ENCODE measurements at places on chromosomes 6 and 20.

GRCh38 chr20:6045566-6045965 is 8.3 kb downstream of the LRRN4 start:
- no peak overlapping the region for H3K4me3 ChIP-seq
- DNase-seq: no peak
- H3K27ac ChIP-seq: no peak overlapping the region
- H3K36me3 ChIP-seq: peaks cover 7% of the 10 kb centered on the region

- peaks cover 41% of the 10 kb centered on the region for H3K4me1 ChIP-seq
- no peaks in the 10 kb centered on the region for H3K27me3 ChIP-seq
- no peaks in the 10 kb centered on the region for H3K36me3 ChIP-seq
- DNase-seq: peak; percentile 16
Observed at GRCh38 chr6:137743493-137743892, 123.6 kb upstream of the TNFAIP3 start.

- H3K27me3 ChIP-seq: no peaks in the 10 kb centered on the region
- no peak overlapping the region for H3K27ac ChIP-seq
- no peaks in the 10 kb centered on the region for H3K36me3 ChIP-seq
Observed at GRCh38 chr20:36849333-36850065, 26.4 kb upstream of the TLDC2 start.

- H3K36me3 ChIP-seq: no peaks in the 10 kb centered on the region
- no peak overlapping the region for H3K4me3 ChIP-seq
- no peak overlapping the region for H3K27ac ChIP-seq
- no peaks in the 10 kb centered on the region for H3K4me1 ChIP-seq
Observed at GRCh38 chr6:39806278-39806677, 14.1 kb downstream of the DAAM2 start.

DNA sequence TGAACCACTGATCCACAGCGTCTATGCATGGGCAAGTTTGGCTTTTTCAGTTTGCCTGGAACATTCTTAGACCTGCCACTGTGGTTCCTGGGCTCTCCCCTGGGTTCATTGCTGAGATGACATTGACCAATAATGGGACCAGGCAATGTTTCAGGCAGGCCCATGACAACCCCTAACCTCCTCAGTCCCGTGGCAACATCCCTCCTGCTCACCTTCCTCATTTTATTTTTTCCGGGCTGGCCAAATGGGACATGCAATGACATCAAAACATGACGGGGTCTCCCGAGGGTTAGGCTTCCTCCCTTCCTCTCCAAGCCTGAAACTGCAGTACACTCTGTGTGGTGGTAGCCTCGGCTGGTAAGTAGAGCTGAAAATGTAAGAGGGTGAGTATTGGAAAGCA is 234.0 kb upstream of the RREB1 start:
- H3K4me1 ChIP-seq: peaks cover 3% of the 10 kb centered on the region
- DNase-seq: no peak
- H3K27me3 ChIP-seq: peaks cover 8% of the 10 kb centered on the region
- H3K27ac ChIP-seq: no peak overlapping the region
- no peak overlapping the region for H3K4me3 ChIP-seq

DNA sequence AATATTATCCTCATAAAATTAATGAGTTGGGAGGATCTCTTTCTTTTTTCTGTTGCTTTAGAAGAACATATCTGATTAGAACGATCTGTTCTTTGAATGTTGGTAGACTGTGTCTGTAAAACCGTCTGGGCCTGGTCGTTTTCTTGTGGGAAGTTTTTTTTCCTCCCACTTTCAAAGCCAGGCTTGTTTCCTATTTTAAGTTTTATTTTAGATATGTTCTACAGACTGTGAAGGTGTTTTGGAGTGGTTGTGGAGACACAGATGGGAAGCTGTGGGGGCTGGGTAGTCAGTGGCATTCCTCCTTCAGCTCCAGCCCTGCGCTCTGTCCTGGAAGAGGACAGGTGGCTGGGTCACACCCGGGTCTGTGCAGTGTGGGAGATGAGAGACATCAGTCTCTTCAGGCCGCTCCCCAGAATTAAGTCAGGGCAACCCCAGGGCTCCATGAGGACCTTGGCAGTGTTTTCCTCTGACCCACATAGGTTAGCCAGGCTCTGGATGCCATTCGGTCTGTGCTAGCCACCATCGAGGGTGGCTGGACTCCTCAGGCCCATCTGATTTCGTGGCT is 92.0 kb upstream of the SCP2D1 start:
- H3K4me3 ChIP-seq: no peak overlapping the region
- peaks cover 2% of the 10 kb centered on the region for H3K4me1 ChIP-seq
- H3K27ac ChIP-seq: no peak overlapping the region

- H3K27ac ChIP-seq: peak overlapping the region; percentile 67
- DNase-seq: no peak
- peaks cover 31% of the 10 kb centered on the region for H3K4me1 ChIP-seq
- peaks cover 68% of the 10 kb centered on the region for H3K27me3 ChIP-seq
Observed at GRCh38 chr6:30102414-30102969, 10.4 kb downstream of the TRIM31 start.

- peaks cover 16% of the 10 kb centered on the region for H3K27me3 ChIP-seq
- H3K27ac ChIP-seq: no peak overlapping the region
- DNase-seq: no peak
- H3K4me1 ChIP-seq: peaks cover 2% of the 10 kb centered on the region
- no peaks in the 10 kb centered on the region for H3K36me3 ChIP-seq
Observed at GRCh38 chr20:9070304-9070703, 1.4 kb downstream of the PLCB4 start.

GRCh38 chr20:6123649-6124014 is 802 bp upstream of the FERMT1 start:
- H3K36me3 ChIP-seq: no peaks in the 10 kb centered on the region
- H3K4me3 ChIP-seq: peak overlapping the region; percentile 61
- H3K27me3 ChIP-seq: peaks cover 36% of the 10 kb centered on the region
- H3K27ac ChIP-seq: no peak overlapping the region
- H3K4me1 ChIP-seq: peaks cover 9% of the 10 kb centered on the region

- H3K27me3 ChIP-seq: peaks cover 6% of the 10 kb centered on the region
- peaks cover 5% of the 10 kb centered on the region for H3K4me1 ChIP-seq
- no peak for DNase-seq
- no peaks in the 10 kb centered on the region for H3K36me3 ChIP-seq
- no peak overlapping the region for H3K27ac ChIP-seq
Observed at GRCh38 chr6:14838133-14838583, 407.7 kb upstream of the JARID2 start.

DNA sequence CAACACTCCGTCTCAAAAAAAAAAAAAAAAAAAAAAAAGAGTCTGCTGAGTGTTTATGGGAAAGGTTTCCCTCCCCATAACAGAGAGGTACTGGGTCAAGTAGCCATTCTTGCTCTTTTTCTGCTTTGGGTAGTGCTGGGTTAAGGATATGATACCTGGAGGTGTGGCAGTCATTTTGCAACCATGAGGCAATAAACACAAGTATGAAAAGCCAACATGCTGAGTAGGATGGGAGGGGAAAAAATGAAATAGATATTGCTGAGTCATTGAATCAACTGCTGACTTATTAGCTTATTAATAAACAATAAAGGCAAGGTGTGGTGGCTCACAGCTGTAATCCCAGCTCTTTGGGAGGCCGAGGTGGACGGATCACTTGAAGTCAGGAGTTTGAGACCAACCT is 2.3 kb upstream of the TOMM34 start:
- peaks cover 61% of the 10 kb centered on the region for H3K4me1 ChIP-seq
- H3K4me3 ChIP-seq: no peak overlapping the region
- H3K27ac ChIP-seq: no peak overlapping the region
- no peaks in the 10 kb centered on the region for H3K27me3 ChIP-seq
- peaks cover 31% of the 10 kb centered on the region for H3K36me3 ChIP-seq

DNA sequence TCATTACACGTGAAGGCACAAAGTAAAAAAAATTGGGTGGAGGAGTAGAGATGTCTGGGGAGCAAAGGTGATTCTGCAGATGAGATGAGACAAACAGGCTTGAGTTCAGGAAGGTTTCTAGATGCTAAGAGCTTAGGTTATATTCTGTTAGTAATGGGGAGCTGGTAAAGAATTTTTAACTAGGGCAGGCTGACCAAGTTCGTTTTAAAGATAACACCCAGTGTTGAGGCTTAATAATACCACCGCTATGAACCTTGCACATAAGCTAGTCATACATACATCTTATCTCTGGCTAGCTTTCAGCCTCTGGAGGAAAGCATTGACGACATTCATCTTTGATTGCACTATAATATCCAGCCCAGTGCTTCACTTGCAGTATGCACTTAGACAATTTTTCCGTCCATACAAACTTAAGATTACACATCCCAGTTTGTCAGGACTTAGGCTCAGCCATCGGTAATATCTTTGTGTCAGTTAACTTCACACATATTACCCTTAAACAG is 12.1 kb downstream of the NHSL1 start:
- H3K4me1 ChIP-seq: no peaks in the 10 kb centered on the region
- no peak for DNase-seq
- no peaks in the 10 kb centered on the region for H3K36me3 ChIP-seq
- H3K27me3 ChIP-seq: peaks cover 23% of the 10 kb centered on the region

DNA sequence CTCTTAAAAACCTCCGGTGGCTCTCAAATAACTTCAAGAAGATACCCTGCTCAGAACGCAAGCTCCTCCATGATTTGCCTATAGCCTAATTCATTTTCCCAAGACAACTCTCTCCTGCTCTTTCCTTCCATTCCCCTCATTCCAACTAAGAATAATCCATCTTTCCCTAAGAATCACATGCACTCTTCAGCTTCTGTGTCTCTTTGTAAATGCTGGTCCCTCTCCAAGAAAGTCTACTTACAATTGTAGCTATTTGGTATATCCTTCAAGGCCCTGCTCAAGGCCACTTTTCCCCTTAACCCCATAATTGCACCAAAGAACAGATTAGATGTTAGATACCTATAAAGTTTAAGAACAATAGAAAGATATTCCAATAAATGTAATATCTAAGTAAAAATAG is 7.4 kb upstream of the HEY2 start:
- H3K36me3 ChIP-seq: peaks cover 4% of the 10 kb centered on the region
- no peak overlapping the region for H3K4me3 ChIP-seq
- DNase-seq: no peak

DNA sequence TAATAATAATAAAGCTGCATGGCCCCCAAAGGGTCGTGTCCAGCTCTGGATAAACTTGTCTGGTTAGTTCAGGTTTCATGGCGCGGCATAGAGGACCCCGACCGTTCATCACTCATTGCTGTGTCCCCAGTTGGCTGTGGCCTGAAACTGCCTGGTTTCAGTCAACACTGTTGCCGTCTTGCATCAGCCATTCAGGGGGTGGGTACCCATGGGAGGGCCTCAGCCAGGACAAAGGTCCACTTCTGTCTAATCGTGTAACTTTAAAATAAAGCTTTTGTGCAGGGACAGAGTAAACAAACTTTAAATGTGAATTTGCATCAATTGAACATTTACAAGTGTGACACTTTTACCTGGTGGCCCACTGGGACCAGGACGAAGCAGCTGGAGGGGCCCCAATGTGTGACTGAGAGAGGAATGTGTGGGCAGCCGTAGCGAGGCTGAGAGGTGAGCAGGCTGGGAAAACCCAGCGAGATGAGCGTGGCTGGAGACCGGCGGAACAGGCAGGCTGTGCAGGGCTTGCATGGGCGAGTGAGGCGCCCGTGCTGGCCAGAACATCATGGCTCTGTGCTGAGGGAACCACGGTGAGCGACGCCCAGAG is 22.3 kb upstream of the UNC93A start:
- no peaks in the 10 kb centered on the region for H3K4me1 ChIP-seq
- H3K4me3 ChIP-seq: no peak overlapping the region
- no peak for DNase-seq
- H3K27ac ChIP-seq: no peak overlapping the region

- H3K36me3 ChIP-seq: peaks cover 18% of the 10 kb centered on the region
- no peaks in the 10 kb centered on the region for H3K4me1 ChIP-seq
- DNase-seq: no peak
- H3K27me3 ChIP-seq: no peaks in the 10 kb centered on the region
- H3K4me3 ChIP-seq: no peak overlapping the region
Observed at GRCh38 chr20:13819885-13820645, 35.2 kb downstream of the NDUFAF5 start.

- DNase-seq: no peak
- peaks cover 1% of the 10 kb centered on the region for H3K36me3 ChIP-seq
- H3K27ac ChIP-seq: no peak overlapping the region
- no peak overlapping the region for H3K4me3 ChIP-seq
- peaks cover 10% of the 10 kb centered on the region for H3K27me3 ChIP-seq
Observed at GRCh38 chr6:139640448-139640847, 266.0 kb upstream of the CITED2 start.

GRCh38 chr6:30234356-30234755 is 21.1 kb upstream of the TRIM26 start:
- no peak overlapping the region for H3K27ac ChIP-seq
- no peak for DNase-seq
- H3K4me3 ChIP-seq: no peak overlapping the region
- peaks cover 47% of the 10 kb centered on the region for H3K27me3 ChIP-seq

DNA sequence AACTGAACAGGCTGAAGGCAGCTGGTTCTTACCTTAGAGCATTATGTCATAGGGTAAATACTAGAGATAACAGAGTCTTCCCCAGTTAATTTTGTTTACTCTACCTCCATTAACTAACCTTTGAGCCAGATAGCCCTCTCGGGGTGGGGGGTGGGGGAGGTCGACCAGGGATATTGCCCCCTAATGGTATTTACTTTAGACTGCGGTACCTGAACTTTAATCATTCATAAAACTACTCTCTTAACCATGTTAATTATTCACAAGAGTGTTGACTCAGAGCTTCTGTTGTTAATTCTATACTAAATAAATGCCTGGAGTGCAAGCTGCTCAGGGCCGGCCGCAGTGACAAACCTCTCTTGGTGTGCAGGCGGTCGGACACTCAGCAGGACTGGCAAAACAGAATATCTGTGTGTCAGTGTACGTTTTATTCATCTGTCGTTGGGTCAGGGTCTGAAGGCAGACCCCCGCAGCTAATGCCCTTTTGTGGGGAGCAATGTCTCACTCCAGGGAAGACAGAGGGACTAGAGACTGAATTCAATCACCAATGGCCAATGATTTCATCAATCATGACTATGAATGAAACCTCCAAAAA is 152.4 kb upstream of the COL21A1 start:
- no peaks in the 10 kb centered on the region for H3K36me3 ChIP-seq
- no peak overlapping the region for H3K27ac ChIP-seq
- peaks cover 4% of the 10 kb centered on the region for H3K27me3 ChIP-seq
- no peak overlapping the region for H3K4me3 ChIP-seq
- no peaks in the 10 kb centered on the region for H3K4me1 ChIP-seq

DNA sequence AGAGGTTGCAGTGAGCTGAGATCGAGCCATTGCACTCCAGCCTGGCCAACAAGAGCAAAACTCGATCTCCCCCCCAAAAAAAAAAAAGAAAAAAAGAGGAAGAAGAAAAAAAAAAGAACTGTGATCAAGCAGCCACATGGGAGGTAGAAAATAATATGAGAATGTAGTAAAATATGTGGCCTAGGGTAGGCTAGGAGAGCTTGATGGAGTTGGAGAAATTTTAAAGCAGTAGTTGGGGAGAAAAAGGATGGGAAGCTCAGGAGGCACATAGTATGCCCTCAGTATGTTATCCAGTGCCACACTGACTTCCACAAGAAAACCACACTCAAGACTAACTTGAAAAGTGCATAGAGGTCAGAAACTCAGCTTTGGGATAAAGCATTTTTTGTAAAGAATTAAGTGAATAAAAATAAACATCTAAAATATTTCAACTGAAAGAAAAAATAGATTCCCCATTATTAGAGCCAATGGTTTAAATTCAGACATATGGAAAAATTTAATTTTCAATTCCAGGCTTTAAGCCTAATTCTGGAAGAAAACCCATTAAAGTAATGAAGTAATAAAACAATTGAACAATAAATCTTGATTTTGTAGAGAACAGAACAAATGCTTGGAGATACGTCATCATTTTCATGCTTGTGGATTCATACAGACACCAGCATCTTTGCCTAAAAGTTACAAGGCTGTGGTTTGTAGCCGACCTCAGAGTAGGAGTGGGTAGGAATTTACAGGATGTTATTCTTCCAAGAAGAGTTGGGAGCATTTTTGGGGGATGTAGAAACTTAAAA is 34.7 kb downstream of the PLEKHG1 start:
- peaks cover 30% of the 10 kb centered on the region for H3K27me3 ChIP-seq
- H3K4me1 ChIP-seq: peaks cover 3% of the 10 kb centered on the region
- no peaks in the 10 kb centered on the region for H3K36me3 ChIP-seq
- DNase-seq: no peak
- no peak overlapping the region for H3K27ac ChIP-seq
